ENCODE measurements at places on chromosomes 1 and 21.

- peak; percentile 41 for DNase-seq
Observed at GRCh38 chr1:161258439-161259344, at the start of gene PCP4L1. Gene PCP4L1, plus strand, starts transcription at chr1:161258745. Its CDS starts 230 bp downstream, at chr1:161258975.

GRCh38 chr1:97938285-97938642 is 17.4 kb upstream of the DPYD start:
- DNase-seq = no peak

- DNase-seq = no peak
Observed at GRCh38 chr21:34260277-34261008, 103.4 kb upstream of the KCNE2 start.

- DNase-seq = no peak
Observed at GRCh38 chr1:64065571-64065970, 137.9 kb upstream of the UBE2U start.

- no peak for DNase-seq
Observed at GRCh38 chr1:216617081-216617875, 106.0 kb downstream of the ESRRG start.

DNA sequence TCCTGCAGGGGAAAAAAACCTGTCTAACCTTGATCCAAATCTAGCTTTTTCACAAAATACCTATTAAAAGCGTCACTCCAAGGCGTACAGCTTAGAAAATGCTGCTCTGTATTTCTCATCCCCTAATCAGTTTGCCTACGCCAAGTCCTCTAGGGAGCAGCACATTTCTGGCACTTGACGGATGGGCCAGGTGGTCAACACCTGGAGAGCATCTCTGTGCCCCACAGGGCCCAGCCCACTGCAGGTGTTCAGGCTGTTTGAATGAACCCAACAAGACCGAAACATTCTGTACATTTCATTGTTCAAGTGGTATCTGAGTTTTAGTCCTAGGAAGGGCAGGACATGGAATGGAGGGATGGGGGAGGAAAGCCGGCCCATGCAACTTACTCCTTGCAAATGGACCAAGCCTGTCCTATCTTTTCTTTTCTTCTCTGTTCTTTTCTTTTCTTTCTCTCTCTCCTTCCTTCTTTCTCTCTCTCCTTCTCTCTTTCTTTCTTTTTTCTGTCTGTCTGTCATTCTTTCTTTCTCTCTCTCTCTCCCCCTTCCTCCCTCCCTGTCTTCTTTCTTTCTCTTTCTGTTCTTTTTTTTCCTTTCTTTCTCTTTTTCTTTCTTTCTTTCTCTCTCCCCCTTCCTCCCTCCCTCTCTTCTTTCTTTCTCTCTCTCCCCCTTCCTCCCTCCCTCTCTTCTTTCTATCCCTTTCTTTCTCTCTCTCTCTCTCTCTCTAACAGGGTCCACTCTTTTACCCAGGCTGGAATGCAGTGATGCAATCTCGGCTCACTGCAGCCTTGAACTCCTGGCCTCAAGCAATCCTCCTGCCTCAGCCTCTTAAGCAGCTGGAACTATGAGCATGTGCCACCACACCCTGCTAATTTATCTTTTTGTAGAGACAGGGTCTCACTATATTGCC is 29.1 kb downstream of the IGFN1 start:
- no peak for DNase-seq

DNA sequence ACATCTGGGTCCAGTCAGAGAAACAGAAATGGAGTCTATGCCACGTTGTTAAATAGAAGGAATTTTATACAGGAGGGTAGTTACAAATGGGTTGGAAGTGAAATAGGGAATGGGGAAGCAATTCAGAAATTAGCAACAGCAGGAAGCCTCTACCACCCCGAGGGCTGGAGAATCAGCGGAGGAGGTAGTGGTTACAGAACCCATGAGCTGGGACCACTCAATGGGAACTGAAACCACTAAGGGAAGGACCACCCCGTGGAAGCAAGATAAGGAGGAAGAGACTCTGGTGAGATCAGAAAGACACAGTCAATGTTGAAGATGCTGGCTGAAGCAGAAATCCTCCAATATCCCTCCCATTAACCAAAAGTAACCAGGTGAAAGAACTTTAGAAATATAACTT is 15.5 kb upstream of the MAST2 start:
- DNase-seq = no peak
